ENCODE measurements at places on chromosomes 1 and 21.

DNA sequence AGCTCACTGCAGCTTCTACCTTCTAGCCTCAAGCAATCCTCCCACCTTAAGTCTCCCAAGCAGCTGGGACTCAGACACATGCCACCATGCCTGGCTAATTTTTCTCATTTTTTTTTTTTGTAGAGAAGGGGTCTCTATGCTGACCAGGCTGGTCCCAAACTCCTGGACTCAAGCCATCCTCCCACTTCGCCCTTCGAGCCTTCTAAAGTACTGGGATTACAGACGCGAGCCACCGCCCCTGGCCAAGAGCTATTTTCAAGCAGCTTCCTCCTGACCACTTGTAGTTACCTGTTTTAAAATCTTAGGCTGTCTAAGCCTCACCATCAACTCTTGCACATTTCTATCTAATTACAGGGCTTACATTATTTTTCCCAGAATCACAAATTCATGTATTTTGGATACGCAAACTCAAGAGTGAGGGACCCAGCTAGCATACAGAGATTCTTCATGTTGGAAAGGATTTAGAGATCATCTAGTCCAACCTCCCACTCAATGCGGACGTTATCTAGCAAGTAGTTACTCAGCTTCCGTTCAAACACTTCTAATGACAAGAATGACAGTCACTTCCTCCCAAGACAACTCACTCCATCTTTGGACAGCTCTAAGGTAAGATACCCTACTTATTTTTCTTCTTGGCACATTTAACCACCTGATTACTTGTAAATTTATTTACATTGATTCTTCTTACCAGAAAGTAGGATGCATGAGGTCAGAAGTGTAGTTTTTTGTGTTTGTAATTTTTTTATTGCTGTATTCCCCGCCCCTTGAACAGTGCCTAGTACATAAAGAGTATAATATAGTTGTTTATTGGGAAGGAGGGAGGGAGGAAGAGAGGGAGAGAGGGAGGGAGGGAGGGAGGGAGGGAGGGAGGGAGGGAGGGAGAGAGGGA, 65.4 kb downstream of the LUZP1 start:
- DNase-seq, result no peak

- no peak for DNase-seq
Measured at GRCh38 chr1:12370333-12370975, 140.6 kb downstream of the VPS13D start.

GRCh38 chr1:209046935-209047334, 536.6 kb upstream of the CAMK1G start:
- no peak for DNase-seq

- no peak for DNase-seq
Measured at GRCh38 chr21:41142051-41142795, 25.7 kb upstream of the BACE2 start.

- no peak for DNase-seq
Measured at GRCh38 chr1:44672254-44672955, 1.9 kb downstream of the TMEM53 start.

DNA sequence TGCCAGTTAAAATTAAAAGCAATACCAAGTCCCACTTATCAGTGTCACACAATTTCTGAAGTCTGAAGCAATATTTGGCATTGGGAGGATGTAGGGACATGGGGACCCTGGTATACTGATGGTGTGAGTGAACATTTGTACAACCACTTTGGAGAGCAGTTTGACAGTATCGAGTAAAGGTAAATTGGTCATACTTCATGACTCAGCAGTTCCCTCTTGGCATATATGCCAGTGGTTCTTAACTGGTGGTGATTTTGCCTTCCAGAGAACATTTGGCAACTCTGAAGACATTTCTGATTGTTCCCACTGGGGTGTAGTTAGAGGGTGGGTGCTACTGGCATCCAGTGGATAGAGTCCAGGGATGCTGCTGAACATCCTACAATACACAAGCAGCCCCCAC, 19.7 kb downstream of the FMOD start:
- DNase-seq, result no peak

GRCh38 chr1:207067185-207067584, 14.1 kb downstream of the PFKFB2 start:
- no peak for DNase-seq

GRCh38 chr1:167795810-167796740, 74.3 kb downstream of the MPZL1 start:
- DNase-seq, result no peak

GRCh38 chr21:32868631-32869454, 97.3 kb upstream of the PAXBP1 start:
- no peak for DNase-seq

DNA sequence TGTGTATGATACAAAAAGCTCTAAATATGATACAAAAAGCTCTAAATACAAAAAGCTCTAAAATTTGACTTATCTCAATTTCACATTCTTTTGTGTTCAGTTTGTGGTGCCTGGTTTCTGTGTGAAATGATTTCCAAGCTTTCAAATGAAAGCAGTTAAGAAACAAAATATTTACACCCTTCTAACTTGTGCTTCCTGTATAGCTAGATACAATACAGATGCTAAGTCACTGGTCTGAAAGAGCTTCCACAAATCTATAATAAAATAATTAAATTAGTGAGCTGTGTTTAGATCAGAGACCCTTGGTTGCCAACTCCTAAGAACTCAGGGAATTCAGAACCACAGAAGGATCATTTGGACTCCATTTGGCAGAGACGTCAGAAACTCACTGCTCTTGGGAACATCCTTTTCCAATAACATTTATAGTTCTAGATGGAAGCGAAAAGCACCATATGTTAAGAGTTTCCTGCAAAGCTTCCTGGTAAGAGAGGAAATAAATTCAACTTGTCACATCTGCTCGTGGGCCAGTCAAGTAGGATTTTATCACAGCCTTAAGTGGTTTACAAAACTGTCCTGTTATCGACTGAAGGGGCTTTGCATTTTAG, 1079.1 kb downstream of the ADGRL2 start:
- no peak for DNase-seq

DNA sequence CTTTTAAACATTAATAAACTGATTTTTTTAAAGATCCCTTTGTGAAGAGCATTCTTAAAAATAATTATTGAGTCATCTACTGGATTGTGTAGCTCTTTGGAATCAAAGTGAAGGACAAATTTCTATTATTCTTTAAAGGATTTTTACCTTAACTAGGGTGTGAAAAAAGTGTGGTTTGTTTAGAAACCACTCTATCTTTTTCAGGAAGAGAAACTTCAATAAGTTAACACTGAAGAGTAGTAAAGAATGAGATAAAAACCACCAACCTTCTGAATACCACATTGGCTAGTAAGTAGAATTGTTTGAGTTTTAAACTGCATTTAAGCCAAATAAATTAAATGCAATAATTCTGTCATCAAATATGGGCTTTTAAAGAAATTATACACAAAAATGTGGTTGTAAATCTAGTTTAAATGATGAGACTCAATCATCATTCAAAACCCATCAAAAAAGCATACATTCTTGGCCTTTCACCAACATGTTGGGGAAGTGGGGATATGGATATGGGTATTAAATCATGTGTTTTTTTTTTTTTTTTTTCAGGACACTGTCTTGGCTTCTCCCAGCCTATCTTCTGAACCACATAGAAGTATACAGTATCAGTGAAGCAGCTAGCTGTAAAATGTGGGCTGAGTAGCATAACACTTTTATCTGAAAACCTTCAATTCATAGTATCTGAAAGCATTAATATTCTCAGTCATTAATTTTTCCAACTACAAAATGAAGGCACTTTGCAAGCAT, 4.8 kb downstream of the S1PR1 start:
- DNase-seq, result no peak

GRCh38 chr1:1433804-1434130, 1.7 kb upstream of the VWA1 start:
- no peak for DNase-seq

- DNase-seq, result no peak
Measured at GRCh38 chr1:210617293-210617692, 288.6 kb downstream of the HHAT start.

GRCh38 chr1:164716992-164717703, 158.2 kb downstream of the PBX1 start:
- no peak for DNase-seq

GRCh38 chr1:167808690-167809089, 86.9 kb downstream of the MPZL1 start:
- no peak for DNase-seq

GRCh38 chr1:6465461-6466005, 440 bp downstream of the TNFRSF25 start:
- DNase-seq, result peak; percentile 36

DNA sequence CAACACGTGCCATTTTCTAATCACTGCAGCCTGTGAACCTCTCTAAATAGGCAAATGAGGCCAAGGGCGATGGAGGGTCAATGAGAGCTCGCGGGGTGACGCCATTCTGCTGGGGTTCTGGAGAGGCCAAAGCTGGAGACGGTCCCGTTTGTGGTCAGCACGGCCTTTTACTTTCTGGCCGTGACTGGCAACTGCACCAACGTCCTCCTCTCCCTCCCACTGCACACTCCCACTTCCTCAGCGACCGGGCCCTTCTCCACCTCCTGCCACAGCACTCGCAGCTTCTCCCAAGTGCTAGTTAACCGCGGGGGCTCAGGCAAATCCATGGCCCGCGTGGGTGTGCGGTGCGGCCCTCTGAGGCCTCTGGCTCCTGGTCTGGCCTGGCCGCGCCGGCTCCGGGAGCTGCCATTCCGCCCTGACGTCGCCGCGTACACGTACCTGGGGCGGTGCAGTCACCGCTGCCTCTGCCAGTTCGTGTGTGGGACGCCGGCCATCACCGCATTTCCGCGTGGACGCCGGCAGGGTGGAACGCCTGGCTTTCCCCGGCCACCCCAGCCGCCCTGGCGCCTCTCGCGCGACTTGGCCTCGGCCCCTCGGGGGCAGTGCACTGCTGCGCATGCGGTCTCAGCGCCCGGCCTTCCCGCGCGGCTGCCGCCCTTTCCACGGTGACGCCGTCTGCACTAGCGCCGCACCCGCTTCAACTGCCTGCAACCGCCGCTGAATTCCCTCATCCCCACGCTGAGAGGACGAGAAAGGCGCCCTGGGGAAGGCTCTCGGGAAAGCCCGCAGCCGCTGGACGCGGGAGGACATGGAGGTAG, 18.2 kb downstream of the OR2C3 start:
- no peak for DNase-seq

DNA sequence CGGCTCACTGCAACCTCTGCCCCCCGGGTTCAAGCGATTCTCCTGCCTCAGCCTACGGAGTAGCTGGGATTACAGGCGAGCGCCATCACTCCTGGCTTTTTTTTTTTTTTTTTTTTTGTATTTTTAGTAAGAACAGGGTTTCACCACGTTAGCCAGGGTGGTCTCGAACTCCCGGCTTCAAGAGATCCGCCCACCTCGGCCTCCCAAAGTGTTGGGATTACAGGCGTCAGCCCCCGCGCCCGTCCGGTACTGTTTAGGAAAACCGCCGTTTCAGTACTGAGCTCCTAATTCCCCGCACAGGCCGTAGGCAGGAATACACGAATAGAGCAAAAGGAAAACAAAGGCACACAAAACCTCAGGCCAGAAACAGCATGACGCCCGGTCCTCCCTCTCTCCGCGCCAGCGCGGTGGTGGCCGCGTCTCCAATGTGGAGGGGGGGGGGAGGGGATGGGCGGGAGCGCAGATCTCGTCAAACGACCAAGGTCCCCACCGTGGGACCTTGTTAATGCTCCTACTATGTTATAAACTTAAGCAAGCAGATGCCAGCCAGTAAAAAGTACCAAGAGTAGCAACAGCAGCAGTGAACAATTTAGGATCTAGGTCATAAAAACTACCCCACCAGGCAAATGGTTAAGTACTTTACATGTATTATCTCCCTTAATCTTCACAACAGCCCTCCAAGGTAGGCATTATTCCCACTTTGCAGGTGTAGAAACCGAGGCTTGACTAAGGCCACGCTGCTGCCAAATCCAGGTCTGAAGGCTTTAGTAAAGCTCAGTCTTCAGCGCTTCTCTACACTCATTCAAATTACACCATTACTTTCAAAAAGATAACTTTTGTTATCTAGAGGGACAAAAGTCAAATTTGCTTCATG, 648 bp upstream of the ADAR start:
- DNase-seq, result peak; percentile 20

- DNase-seq, result no peak
Measured at GRCh38 chr1:27301582-27302199, 20.3 kb upstream of the TMEM222 start.

DNA sequence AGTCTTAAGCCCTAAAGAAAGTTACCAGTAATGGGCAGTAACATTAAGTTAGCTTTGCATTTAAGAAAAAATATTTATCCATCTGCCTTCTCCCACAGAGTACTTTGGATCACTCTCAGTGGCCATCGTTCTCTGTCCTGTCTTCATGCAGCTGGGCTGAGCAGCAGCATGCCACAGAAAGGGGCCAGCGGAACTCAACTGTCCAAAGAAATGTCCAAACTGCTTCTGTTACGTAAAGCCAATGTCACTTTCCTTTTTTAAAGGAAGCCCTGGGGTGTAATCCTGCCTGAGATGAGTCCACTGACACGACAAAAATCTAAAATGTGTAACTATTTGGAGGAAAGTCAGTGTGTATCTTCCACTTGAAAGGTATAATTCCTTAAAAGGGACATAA, 291.6 kb downstream of the SMYD3 start:
- no peak for DNase-seq

- no peak for DNase-seq
Measured at GRCh38 chr1:202075389-202075788, 47.3 kb upstream of the GPR37L1 start.

GRCh38 chr1:201899683-201900429, 11.2 kb downstream of the SHISA4 start:
- DNase-seq, result no peak

- DNase-seq, result no peak
Measured at GRCh38 chr1:168966217-168966616, 140.3 kb upstream of the ATP1B1 start.

GRCh38 chr1:206708882-206709281, 24.2 kb downstream of the MAPKAPK2 start:
- DNase-seq, result no peak

- no peak for DNase-seq
Measured at GRCh38 chr1:107541412-107541811, 400.6 kb downstream of the NTNG1 start.
